Esophagus squamous epithelium (tissue), 5 donors: ENCODE measurements at places on chromosomes 7 and 10.
A peak's percentile ranks its signal among the peaks of the same experiment; 100 is the strongest.

DNA sequence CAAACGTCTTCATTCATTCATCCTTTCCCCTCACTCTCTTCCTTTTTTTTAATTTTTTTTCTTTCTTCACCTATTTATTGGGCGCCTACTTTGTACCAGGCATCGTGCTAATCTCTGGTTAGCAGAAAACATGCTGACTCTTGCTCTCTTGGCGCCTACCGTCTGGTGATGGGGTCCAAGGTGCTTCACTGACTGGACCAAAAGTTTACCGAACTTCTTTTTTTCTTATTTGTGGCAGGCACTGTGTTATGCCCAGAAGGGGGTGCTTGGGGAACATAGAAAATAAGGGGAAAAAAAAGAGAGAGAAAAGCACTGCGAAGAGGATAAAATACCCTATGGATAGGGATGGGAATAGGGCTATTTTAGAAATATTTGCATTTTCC is 505 bp upstream of the FAM204A start:
- no peak for DNase-seq

- DNase-seq = no peak
Measured at GRCh38 chr7:114959931-114960330, 38.0 kb downstream of the MDFIC start.

DNA sequence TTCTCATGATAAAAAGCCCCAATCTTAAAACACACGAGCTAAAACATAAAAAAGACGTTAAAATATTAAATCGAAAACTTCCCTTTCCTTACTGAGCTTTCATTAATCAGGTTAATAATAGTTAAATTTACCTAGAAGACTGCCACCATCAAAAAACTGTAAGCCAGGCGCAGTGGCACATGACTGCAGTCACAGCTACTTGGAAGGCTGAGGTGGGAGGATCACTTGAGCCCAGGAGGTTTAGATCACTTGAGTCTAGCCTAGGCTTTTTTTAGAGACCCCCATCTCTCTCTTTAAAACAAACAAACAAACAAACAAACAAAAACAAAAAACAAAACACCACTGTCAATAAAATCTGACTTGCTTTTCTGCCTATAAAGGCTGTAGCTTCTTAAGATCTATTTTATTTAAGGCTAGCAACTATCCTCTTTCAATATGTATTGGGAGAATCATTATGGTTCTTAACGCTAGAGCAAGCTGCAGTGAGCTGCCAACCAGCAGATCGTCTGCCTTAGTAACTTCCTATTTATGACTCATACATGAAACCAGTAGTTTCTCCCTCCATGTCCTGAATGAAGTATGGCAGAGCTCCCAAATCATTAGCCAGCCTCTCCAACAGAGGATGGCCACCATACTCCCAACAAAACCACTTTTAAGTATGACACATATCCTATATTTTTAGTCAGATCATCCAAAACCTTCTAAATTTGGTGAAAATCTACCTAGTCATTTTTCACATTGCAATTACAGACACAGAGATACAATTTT is 163.7 kb downstream of the SRPK2 start:
- no peak for DNase-seq

DNA sequence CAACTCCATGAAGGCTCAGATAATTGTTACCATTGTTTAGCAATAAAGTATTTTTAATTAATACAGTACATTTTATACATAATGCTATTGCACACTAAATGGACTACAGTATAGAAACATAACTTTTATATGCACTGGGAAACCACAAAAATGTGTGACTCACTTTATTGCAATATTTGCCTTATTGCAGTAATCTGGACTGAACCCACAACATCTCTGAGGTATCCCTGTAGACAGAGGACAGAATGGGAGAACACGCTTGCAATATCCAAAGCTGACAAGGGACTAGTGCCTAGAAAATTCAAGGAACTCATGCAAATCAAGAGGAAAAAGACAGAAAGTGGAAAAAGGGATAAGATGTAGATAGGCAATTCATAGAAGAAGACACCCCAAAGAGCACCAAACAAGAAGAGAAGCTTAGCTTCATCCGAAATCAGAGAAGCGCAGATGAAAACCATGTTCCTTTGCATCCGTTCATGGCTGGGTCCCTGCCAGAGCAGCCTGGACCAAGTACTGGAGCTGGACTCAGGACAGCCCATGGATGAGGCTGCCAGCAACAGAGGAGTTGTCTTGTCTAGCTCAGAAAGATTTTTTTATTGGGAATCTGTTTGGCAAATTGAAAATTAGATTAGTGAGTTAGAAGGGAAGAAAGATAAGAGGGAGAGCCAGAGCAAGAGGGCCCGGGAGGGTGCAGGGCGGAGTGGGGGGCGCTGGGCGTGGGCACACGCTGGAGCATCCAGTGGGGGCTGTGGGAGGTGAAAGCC is 16.0 kb upstream of the GALNTL5 start:
- no peak for DNase-seq

DNA sequence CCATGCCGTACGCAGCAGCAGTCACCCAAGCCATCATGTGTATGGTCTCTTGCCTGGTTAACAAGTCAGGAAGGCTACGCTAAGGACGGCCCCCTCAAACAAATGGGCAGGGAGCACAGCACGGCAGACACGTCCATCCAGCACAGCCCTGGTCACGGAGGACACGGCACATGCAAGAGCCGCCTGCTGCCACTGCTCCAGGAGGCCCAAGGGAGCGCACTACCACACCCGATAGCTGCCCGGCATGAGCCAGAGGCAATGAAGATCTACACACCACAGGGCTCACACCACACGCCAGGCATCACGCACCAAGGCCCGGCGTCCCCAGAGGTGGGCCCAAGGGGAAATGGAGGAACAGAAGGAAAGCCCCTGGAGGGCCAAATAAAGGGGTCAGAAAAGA is 134.2 kb downstream of the MAD1L1 start:
- DNase-seq = no peak

DNA sequence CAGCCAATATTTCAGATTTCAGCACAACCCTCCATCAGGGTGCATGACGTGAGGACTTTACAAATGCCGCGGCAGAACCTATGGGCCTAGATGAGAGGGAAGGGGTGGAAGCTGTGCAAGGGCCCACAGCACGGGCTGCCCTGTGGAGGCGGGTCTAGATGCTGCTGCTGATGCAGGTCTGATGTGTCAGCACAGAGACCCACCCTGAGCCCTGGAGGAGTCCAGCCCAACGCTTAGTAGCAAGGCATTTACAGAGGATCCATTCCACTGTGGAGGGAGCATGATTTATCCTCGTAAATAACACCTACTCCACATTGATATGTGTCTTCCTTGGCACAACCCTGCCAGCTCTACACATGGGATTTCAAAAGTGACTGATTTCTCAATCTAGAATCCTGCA is 48.5 kb downstream of the MYL10 start:
- DNase-seq = no peak

DNA sequence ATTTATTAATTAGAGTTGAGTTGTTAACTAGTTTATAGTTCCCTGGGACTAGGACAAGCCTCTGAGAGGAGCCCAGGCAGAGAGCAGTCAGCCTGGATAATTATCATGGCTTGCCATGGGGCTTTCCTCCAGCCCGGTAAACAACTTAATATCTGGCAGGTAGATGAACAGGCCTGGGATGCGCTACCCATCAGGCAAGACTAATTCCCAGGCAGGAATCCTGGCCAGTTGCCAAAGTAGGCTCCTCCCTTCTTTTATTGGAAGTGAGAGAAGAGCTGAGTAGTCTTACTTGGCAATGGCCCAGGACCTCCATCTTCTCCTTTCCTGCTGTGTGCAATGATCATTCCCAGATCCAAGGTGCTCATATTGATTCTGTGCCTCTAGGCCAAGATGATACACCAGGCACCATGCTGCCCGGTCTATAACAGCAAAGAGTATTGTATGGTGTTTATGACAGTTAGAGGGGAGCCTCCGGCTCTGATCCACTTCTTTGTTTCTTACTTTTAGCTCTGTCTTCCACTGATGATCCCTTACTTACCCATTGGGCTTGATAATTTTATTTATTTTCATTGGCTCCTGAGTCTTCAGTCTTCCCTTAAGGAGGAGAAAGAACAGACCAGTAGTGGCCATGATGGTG is 408.7 kb downstream of the REEP3 start:
- no peak for DNase-seq

GRCh38 chr7:90175667-90176066 is 21.4 kb downstream of the STEAP1 start:
- no peak for DNase-seq

DNA sequence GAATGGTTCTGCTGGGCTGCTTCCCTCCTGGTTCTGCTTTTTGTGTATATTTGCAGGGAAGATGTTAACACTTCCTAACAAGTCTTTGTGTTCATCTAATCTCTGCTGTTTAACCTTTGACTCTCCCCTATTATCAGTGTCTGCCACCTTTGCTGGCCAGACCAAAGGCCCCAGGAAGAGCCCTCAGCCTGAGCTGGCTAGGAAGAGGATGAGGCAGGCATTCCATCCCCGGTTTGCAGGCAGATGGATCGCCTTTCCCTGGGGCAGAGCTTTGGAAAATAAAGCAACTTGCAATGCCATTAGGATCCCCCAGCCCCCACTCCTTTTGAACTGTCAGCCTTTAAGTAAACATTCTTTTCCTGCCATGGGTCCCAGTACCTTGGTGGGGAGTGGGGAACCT is 19.0 kb downstream of the DPCD start:
- DNase-seq = no peak

DNA sequence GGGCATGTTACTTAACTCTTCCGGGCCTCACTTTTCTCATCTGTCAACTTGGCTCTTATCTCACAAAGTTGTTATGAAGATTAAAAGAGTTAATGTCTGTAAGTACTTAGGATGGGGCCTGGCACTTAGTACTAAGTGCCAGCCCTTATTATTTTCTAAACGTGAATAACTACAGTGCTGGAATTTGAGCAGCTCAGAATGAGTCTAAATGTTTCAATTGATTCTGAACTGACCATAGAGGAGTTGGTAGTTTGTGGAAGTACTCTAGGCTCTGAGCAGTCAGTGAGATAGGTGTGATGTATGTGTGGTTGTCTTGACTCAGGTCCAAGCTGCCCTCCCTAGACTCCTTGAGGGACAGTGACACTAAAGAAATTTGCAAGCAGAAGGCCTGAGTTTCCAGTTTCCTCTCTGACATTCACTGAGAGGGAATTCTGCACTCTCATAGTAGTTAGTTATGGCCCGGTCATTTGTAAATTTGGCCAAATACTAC is 18.5 kb upstream of the JAZF1 start:
- DNase-seq = no peak

DNA sequence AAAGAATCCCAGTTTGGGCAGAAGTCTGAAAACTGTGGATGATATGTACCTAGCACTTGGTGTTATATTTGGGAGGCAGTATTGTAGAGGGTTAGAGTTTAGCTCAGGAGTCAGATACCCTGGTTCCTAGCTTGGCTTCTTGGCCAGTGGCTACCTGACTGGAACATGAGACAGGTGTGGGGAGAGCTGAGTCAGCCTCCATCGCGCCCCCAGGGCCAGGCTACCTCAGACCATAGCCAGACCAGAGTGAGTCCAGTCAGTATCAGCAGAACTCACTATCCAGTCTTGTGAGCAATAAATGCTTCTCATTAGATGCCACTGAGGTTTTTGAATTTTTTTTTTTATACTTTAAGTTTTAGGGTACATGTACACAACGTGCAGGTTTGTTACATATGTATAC is 26.0 kb downstream of the CYP3A5 start:
- no peak for DNase-seq

- DNase-seq = peak; percentile 74
Measured at GRCh38 chr7:42911454-42912447, at the start of gene C7orf25. TSS of gene C7orf25 (minus strand) at chr7:42912070. CDS start at chr7:42910900, 1,170 bp downstream.

DNA sequence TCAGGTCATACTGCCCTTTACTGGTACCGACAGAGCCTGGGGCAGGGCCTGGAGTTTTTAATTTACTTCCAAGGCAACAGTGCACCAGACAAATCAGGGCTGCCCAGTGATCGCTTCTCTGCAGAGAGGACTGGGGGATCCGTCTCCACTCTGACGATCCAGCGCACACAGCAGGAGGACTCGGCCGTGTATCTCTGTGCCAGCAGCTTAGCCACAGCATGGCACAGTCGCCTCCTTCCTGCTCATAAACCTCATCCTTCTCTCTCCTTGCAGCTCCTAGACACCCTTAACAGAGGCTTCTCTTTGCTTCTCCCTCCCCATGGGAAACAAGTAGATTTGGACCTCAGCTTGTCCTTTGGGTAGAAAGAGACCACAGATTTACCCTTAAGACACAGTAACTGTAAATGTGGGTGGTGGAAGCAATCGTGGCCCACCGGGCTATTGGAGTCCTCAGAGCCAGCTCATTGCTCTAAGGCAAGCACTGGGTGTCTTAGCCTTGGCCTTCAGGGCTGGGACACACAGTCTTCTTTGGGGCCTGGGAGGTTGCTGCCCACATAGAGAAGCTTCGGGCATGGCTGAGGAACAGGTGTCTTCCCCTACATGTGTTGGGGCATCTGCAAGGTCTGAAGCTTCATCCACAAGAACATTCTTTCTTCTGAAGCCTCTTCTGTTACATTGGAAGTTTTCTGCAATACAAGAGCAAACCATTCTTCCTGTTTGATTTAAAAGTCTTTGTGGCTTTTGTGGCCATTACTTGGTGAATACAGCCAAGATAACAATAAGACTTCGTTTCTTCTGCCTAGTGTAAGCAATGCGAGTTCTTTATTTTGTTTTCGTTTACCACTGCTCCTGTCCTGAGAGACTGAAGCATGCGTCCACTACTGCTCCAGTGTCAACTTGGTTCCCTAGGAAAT is 95.5 kb upstream of the PRSS58 start:
- no peak for DNase-seq

GRCh38 chr10:24981161-24981710 is 28.8 kb upstream of the PRTFDC1 start:
- DNase-seq = no peak

- no peak for DNase-seq
Measured at GRCh38 chr7:77434570-77435275, 18.6 kb upstream of the GSAP start.

DNA sequence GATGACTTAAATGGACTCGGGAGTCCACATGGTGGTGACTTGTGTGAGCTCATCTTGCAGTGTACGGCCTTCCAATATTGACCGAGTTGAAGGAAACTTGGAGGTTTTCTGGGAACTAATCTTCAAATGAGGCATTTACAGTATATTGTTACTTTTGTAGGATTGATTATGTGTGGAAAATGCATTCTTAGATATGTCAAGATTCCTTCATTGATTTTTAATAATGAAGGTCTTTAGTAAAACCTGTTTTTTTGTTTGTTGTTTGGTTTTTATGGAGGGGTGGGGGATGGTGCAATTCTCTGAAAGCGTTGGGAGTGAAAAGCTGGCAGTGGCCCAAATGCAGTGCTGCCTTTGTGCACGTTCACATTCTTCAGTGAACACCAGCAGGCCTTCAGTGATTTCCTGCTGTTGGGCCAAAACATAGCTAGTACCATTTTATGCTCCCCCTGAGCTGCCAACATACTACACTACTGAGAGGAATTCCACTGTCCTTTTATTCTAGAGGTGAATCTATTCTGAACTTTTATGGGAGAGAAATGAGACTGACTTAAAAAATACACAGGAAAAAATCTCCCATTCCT is 50.4 kb downstream of the CCNY start:
- DNase-seq = no peak

GRCh38 chr7:157730614-157731013 is 393.8 kb downstream of the DNAJB6 start:
- no peak for DNase-seq

GRCh38 chr7:50662996-50663395 is 97.8 kb upstream of the DDC start:
- no peak for DNase-seq
